ENCODE measurements at places on chromosomes 6 and 20.

- DNase-seq: no peak
Observed at GRCh38 chr6:21414065-21414464, 179.5 kb upstream of the SOX4 start.

DNA sequence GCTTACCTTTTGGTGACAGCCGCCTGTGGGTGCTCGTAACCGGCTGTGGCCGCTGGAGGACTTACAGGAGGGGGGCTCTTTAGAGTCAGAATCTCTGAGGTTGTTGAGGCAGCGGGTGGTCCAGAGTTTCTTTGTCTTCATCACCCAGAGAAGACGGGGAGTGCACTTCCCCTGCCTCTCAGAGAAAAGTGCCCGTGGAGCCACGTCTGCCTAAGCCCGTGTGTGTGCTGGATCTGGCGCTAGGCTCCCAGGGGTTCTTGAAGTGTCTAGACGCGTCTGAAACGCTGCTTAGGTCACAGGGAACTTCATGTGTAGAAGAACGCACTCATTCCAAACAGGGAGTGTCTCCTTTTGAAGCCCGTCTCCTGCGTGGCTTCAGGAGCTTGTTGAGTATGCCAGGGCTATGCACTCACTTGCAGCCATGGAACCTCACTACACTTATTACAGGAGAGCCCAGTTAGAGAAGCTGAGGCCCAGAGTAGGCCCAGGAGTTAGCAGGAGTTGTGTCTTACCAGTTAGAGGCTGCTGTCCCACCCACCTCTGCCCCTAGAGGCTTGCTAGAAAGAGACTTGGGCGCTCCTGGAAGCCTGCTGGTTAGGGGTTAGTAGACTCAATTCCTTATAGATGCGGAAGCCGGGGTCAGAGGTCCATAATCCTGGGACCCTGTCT, 1.3 kb downstream of the LSM14B start:
- no peak for DNase-seq

- DNase-seq: no peak
Observed at GRCh38 chr6:5081182-5081581, 4.0 kb upstream of the PPP1R3G start.

- DNase-seq: no peak
Observed at GRCh38 chr6:126170978-126171382, 168.9 kb upstream of the CENPW start.

DNA sequence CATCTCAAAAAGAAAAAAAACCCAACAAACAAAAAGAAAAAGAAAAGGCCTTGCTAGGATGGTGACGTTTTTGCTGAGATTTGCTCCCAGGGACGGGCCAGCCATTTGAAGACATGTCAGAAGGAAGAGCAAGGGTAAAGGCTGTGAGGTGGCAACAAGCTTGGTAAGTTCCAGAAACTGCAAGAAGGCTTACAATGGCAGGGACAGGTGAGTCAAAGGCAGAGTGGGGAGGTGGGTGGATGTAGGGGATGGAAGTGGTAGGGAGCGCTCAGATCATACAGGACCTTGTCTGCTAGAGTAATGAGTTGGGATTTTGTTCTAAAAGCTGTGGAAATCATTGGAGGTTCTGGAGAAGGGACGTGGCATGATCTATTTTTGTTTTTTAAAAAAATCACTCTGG, 4.3 kb downstream of the KIF3B start:
- no peak for DNase-seq

- DNase-seq: no peak
Observed at GRCh38 chr6:153621070-153621469, 418.0 kb upstream of the OPRM1 start.

- no peak for DNase-seq
Observed at GRCh38 chr6:82957171-82957867, 108.3 kb downstream of the UBE3D start.

GRCh38 chr6:104118274-104118673, 741.4 kb downstream of the HACE1 start:
- no peak for DNase-seq

DNA sequence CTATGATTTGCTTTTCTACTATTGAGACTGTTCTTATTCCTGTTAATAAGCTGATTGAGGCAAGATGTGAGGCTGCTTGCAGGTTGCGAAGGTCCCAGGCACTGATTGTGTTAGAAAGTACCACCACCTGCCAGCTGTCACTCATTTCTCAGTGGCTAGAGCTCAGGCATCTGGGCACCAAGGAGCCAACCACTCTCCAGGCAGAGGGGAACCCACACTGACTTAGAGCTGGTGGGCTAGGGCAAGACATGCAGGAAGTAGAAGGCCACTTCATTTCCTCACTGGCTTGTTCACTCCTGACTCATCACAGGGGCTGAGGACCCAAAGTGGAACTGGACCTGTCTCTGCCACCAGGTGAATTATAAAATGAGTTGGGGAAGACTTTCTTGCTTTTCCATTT, 7.8 kb upstream of the DLL1 start:
- no peak for DNase-seq

DNA sequence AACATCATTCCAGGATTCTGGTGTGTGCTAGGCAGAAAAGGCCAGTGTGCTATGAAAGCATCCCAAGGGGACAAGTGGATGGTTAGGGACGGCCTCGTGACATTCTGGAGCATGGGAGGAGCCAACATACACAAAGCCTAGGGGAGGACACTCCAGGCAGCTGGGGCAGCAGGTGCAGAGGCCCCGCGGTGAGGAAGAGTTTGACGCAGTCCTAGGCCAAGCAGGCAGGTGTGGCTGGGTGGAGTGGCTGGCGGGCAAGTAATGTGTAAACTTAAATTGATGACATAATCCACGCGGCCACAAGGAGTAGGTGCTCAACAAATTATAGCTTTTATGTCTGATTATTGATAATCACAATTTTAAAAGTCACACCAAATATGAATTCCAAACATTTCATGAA, 93.6 kb downstream of the TMEM242 start:
- DNase-seq: no peak

DNA sequence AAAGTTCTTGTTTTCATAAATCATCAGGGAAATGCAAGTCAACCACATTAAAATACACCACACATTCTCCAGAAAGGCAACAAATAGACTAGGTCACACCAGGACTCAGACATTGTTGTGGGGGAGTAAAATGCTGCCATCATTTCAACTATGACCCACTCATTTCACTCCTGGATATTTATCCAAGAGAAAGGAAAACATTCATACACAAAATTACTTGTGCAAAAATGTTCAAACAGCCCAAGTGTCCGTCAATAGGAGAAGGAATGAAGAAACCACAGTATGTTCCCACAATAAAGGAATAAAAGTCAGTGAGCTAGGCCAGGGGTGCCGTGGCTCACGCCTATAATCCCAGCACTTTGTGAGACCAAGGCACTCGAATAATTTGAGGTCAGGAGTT, 81.5 kb upstream of the QKI start:
- DNase-seq: no peak

Data from Caco-2 (cell line).